ENCODE measurements at places on chromosomes 13 and 19.

DNA sequence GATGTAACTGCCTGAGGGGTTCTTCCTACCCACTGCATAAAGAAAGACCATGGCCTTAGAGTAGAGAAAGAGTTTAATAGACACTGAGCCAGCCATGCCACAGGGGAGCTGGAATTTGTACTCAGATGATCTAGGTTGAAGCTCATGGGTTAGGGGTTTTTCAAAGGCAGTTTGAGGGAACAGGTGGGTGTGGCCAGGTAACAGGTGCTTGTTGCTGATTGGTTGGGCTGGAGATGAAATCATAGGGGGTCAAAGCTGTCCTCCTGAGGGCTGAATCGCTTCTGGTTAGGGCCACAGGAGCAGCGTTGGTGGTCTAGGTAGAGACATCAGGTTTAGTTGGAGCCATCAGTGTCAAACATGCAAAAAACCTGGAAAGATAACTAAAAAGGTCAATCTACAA is 59.2 kb upstream of the CSNK1A1L start:
- no peak for DNase-seq

- no peak for DNase-seq
Observed at GRCh38 chr13:111326621-111326965, 6.2 kb downstream of the TEX29 start.

GRCh38 chr19:10010247-10010691 is at the start of gene COL5A3:
TSS of gene COL5A3 (minus strand) at chr19:10010504. CDS start at chr19:10010385, 119 bp downstream.
- DNase-seq = no peak

DNA sequence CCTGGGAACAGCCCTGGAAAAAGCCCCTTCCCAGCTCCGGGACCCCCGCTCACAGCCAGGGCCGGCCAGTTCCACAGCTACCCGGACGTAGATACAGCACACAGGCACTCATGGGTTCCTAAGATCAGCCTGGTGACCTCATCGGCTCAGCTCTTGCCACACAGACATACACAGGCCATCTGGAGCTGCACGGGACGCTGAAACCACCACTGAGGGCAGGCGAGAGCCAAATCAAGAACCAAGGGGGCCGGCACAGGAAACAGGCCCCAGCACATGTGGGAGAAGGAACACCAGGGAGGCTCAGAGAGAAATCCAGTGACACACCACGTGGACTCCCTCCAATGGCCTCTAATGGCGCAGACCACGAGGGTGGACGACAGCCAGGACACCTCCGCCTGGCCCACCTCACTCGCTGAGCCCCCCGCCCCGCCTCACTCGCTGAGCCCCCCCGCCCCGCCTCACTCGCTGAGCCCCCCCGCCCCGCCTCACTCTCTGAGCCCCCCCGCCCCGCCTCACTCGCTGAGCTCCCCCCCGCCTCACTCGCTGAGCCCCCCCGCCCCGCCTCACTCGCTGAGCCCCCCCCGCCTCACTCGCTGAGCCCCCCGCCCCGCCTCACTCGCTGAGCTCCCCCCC is 69.7 kb upstream of the C13orf46 start:
- DNase-seq = no peak

DNA sequence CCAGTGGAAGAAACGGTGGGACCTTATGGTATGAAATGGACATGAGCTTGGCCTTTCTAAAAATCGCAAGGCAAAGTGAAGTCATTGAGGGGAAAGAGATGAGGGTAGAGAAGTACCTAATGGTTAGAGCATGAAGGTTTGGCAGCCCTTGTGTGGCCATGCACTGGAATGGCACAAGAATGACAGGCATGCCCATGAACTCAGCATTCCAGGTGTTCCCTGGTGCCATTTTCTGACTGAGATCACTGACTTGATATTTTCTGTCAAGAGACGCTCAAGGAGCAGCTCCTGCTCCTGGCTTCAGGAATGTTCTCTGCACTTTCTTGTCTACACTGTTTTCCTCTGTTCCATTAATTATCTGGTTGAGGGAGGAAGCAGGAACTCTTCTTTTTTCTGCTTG is 225.0 kb upstream of the SLC10A2 start:
- DNase-seq = no peak

GRCh38 chr19:2726160-2726855 is 5.1 kb upstream of the DIRAS1 start:
- DNase-seq = no peak

DNA sequence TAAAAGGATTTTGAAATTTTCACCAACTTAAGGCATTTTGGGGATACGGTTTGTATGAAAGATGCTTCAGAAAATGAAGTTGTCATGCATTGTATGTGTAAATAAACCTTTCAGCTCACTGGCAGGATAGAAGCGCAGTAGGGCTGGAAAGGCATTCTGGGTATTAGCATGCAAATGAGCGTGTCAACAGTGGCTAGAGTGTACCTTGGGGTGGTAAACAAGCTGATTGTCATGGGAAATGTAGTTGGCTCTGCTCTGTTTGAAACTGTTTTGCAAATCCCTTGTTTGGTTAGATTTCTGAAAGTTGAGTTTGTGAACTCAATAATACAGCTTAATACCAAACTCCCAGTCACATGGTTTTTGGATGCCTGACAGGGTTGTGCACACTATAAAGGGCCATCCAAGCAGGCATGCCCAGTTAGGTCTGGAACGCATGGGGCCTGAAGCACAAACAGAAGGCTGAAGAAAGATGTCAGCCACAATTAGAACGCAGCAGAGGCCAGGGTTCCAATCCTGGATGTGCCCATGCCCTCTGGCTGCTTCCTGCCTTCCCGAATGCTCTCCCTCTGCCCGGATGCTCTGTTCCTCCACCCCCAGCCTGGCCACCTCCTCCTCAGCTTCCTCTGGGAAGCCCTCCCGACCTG is 14.6 kb downstream of the GSX1 start:
- no peak for DNase-seq

DNA sequence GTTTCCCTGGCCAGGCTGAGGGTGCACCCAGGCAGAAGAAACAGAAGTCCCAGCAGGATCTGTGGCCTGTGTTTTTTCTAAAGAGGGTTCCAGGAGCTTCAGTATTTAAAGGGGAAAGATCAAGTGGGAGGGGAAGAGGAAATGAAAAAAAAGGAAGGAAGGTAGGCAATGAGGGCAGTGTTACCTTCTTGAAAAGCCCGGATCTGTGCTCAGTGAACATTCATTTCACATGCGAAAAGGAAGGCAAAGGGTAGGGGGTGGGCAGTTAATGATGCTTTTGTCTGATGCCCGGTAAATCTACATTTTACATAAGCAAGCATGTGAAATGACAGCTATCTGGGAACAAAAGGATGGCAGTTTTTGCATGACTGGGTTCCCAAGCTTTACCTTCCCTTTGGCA is 326.2 kb downstream of the UQCRFS1 start:
- DNase-seq = no peak

DNA sequence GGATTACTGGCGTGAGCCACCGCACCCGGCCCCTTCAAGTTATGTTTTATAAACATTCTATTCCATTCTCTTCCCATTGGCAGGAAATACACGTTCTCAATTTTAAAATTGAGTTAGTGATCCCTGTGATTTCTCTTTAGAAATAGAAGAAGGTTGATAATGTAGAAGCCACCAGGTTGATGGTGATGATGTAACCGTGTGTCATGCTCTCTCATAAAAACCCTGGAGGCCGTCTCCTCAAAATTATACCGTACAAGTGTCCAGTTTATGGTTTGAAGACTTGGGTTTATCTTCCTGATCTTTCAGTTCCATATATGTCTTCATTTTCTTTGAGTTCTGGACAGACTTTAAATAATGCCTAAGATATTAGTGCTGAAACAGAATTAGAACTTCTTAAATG is 32.2 kb downstream of the COG3 start:
- DNase-seq = no peak

GRCh38 chr13:41842036-41842620 is 118.8 kb downstream of the VWA8 start:
- no peak for DNase-seq

DNA sequence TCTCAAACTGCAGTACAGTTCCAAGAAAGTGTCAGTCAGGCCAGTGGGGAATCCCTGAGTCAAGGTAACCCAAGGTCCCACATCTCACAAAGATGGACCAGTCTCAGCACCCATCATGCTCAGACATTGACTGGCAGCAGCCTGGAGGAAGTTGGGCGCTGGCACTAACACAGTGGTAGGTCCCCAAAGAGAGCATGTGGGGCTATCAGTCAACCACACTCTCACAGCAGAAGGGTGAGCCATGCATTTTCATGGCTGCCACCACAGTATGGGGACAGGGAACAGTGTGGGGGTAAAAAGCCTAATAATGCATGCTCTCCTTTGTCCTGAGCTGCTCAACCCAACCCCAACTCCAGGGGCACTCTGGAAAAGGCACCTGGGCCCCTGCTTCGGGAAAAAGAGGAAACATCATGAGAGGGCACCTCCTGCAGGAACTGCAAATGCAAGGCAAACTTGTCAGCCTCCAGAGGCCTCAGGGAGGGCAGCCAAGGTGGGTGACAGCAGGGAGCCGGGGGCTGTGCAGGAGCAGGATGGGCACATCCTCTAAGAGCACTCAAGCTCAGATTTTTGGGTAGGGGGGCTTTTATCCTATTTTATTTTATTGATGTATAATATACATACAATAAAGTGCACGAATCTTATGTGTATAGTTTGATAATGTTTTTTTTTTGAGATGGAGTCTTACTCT is 9.5 kb upstream of the PLEKHF1 start:
- DNase-seq = no peak

DNA sequence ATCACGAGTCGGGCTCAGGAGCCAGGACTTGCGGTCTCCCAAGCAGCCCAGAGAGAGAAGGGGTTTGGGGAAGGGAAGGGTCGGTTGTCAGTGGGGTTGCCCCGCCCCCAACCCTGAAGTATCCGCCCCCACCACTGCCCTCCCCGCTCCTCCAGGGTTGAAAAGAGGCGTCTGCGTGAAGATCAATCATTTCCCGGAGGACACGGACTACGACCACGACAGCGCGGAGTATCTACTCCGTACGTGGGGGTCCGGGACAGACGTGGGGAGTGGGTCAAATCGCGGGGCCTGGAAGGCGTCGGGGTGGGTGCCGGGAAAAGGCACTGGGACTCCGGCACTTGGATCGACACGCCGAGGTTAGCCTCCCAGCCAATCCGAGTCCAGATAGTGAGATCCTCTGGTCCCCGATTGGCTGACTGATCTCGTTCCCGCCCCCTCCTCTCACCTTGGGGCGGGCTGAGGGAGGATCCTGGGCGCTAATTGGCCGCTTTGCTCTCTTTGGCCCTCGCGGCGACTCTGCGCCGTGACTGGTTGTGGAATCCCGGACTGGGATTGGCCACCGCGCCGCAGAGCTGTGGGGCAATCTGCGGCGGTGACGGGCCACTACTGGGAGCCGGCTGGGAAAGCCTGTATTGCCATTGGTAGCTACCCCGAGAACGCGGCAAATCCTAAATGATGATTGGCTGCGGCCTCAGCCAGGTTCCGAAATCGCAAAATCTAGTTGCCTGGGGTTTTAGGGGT is 13.3 kb upstream of the CACNG6 start:
- no peak for DNase-seq

- DNase-seq = no peak
Observed at GRCh38 chr19:8615024-8615423, 4.5 kb upstream of the ADAMTS10 start.

- DNase-seq = peak; percentile 16
Observed at GRCh38 chr13:28494504-28494777, 487 bp downstream of the FLT1 start.

- DNase-seq = no peak
Observed at GRCh38 chr13:99308471-99309087, 1.4 kb upstream of the GPR183 start.

- no peak for DNase-seq
Observed at GRCh38 chr13:50078231-50078894, 63.1 kb downstream of the KCNRG start.

DNA sequence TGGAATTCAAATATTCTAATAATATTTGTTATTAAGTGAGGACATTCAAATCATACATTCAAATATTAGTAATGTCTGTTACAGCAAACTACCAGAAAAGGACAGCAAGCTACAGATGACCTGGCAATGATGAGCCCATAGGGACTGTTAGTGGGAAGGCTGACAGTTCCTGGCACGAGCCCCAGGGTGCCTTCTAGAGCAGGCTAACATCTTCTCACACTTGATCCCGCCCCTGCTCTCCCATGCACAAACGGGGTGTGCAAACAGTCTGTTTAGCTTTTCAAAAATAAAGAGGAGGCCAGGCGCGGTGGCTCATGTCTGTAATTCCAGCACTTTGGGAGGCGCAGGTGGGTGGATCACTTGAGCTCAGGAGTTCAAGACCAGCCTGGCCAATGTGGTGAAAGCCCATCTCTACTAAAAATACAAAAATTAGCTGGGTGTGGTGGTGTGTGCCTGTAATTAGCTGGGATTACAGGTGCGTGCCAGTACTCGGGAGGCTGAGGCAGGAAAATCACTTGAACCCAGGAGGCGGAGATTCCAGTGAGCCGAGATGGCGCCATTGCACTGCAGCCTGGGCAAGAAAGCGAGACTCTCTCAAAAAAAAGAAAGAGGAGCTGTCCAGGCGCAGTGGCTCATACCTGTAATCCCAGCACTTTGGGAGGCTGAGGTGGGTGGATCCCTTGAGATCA is 9.6 kb upstream of the GARRE1 start:
- no peak for DNase-seq

- no peak for DNase-seq
Observed at GRCh38 chr13:93368718-93369117, 142.1 kb downstream of the GPC6 start.

- no peak for DNase-seq
Observed at GRCh38 chr13:27921961-27922882, 2.4 kb downstream of the PDX1 start.

- no peak for DNase-seq
Observed at GRCh38 chr19:6778386-6778785, 5.9 kb downstream of the VAV1 start.

DNA sequence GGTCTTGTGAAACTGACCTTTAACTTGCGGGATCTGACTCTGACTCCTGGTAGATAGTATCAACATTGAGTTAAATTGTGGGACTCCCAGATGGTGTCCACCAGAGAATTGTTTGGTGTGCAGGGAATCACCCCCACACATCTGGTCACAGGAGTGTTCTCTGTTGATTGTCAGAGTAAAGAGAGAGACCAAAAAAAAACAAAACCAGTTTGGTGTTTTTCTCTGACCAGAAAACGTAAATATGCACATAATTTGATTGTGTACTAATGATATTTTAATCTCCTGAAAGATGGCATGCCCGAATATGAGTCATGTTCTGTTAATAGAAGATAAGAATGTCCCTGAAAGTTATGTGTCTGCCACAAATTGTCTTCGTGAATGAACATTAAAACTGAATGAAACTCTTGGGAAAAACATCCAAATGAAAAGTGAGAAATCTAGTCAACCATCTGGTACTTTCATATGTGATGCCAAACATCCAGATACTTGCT is 118.5 kb upstream of the GPC6 start:
- DNase-seq = no peak

- DNase-seq = no peak
Observed at GRCh38 chr13:105848494-105848893, 687.0 kb downstream of the EFNB2 start.
